ENCODE measurements at places on chromosomes 7 and 10.

- no peak for DNase-seq
Observed at GRCh38 chr10:124064676-124065075, 28.7 kb downstream of the CHST15 start.

DNA sequence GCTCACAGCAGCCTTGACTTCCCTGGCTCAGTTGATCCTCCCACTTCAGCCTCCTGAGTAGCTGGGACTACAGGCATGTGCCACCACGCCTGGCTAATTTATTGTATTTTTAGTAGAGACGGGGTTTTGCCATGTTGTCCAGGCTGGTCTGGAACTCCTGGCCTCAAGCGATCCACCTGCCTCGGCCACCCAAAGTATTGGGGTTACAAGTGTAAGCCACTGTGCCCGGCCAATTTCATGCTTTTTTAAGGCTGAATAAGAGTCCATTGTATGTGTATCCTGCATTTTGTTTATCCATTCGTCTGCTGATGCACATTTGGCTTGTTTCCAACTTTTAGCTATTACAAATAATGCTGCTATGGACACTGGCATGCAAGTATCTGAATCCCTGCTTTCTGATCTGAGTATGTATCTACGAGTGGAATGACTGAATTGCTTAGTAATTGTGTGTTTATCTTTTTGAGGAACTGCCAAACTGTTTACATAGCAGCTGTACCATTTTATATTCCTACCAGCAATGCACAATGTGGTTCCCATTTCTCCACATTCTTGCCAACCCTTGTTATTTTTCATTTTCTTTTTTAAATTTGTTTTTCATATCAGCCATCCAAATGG, 37.3 kb upstream of the TPST1 start:
- DNase-seq, result peak; percentile 65

DNA sequence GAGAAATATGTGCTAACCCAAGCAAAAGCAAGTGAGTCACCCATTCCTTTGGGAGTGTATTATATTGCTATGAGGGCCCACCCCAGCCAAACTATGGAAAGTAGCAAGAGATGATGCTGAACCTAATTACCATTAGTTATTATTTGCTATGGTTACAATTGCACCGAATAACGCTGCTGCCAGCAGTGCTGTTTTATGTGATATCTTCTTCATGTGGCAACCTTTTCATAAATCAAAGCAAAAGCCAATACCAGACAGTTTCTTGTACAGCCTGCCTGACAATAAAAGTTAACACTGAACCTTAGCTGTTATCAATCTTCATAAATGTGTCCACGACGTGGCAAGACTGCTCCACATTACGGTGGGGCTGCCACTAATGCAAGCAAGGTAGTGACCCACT, 241.7 kb upstream of the PLXNA4 start:
- no peak for DNase-seq

DNA sequence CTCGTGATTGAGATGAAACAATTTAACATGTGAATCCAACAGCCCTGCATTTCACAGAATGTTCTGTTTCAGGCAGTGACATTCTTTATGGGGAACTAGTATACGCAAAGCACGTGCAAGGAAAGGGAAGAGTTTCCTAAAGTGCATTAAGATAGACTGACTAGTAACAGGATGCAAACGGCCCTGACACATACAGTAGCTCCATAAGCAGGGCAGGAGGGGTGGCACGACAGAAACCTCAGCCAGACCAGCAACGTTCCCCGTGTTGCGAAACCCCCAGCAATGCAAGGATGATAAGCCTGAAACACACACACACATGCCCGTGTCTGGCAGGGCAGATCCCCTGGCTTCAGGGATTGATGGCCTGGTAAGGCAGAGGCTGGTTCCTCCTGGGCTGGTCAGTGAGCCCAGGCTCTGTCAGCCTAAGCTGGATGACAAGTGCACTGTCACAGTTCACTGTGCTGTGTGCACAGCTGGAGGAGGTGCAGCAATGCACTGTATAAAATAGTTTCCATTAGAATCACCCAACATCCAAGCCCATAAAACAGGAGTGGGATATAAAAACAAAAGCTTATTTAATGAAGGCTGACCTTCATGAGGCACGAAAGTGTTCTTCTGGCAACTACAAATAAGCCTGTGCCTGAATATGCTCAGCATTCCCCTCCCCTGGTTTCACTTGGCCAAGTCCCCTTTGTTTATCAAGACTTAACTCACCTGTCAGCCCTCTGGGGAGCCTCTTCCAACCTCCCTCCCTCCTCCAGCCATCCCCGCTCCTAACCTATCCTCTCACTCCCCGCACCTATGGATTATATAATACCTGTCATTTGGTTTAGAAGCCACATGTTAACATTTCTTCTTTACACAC, 88.8 kb downstream of the GSAP start:
- DNase-seq, result no peak

DNA sequence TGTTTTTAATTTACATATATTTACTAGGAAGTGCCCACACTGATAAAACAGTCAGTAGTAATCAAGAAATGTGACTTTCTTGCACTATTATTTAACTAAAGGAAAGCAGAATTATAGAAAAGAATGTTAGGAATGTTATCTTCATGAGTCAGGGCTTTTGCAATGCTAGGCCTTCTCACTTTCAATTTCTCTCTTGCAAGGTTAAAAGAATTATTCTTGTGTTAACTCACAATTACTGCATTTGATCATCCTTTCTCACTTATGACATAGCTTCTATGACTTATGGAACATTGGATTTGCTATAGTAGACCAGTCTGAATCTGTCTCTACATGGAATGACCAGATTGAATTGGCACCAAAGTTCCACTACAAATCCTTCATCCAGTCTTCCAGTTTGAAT, 192.4 kb downstream of the SDK1 start:
- no peak for DNase-seq

DNA sequence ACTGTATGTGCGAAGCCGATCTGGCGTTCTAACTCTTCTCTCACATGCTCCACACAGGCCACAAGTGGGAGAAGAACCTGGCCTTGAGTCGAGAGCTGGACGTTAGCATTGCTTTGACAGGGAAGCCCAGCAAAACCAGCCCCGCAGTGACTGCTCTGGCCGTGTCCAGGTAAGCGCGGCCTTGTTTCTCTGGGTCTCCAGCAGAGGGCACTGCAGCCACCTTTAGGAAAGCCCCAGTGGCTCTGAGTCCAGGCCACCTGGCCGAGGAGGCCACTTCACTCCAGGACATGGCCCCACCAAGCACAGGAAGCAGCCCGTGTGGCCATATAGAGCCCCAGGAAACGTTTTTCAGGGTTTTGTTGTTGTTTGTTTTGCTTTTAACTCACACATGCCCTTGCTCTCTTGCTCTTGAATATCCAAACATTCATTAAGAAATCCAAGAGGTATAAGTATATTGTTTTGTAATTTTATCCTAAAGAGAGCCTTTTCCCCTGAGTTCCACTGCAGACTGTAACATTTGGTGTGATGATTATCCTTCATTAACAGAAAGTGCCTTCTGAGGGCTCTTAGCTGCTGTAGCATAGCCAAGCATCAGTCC, 41.8 kb upstream of the LRRC18 start:
- DNase-seq, result peak; percentile 67

GRCh38 chr7:18429547-18429946, 66.0 kb upstream of the HDAC9 start:
- no peak for DNase-seq

- no peak for DNase-seq
Observed at GRCh38 chr7:44277391-44277790, 48.0 kb downstream of the CAMK2B start.

GRCh38 chr7:149790146-149790548, 16.8 kb upstream of the ZNF467 start:
- DNase-seq, result peak; percentile 23

- DNase-seq, result no peak
Observed at GRCh38 chr10:98301664-98302319, 33.8 kb upstream of the LOXL4 start.

- DNase-seq, result no peak
Observed at GRCh38 chr7:25792586-25792985, 359.4 kb upstream of the NFE2L3 start.

DNA sequence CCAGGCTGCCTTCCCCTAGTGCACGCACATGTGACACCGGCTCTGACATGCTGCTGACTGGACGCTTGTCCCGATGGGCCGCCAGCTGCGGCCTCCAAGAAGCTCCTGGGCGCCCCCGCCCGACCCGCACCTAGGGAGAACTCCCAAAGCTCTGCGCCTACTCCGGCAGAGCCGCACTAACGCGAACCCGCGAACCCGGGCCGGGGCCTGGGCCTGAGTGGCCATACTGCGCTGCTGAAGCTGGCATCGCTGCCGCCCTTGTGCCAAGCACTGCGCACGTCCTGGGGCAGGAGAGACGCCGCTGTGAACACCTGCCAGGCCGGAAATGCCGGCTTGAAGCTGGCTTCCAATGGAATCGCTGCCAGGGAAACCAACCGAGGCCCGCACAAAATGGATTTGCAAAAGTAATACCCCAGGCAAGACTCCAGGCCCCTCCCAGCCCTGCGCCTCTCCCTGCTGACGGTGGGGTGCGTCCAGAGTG, 85.1 kb downstream of the WASHC2A start:
- no peak for DNase-seq

DNA sequence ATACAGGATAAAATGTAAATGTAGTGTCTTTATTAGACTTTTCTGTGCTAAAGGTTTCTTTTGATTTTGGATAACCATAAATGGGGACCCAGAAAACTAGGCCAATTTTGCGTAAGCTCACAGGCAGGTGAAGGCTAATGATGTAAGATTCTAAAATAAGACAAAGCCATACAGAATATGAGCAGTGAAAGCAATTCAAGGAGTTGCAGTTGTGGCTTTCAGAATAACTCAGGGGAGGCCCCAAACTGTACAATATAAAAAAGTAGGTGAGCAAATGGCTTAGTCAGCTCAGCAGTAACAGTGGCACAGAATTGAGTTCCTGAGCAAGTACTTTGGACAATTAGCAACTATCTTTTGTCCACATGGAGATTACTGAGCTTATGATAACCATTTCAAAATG, 81.7 kb upstream of the NRP1 start:
- DNase-seq, result no peak

DNA sequence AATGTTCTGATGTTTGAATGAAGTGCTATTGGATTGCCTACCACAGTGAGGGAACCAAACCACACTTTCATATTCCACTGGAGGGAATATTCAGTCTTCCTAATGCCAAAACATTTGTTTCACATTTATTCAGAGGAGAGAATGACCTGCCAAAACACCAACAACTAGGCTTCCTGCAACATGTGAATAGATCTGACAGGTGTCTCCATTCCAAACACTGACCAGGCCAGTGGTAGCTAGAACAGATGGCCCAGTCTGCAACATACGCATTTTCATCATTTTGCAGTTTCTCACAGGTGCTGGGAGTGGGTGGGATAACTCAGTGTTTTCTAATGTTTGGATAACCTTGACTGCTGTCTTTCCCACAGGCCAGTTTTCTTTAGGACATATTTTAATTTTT, 110.0 kb downstream of the RELN start:
- no peak for DNase-seq

DNA sequence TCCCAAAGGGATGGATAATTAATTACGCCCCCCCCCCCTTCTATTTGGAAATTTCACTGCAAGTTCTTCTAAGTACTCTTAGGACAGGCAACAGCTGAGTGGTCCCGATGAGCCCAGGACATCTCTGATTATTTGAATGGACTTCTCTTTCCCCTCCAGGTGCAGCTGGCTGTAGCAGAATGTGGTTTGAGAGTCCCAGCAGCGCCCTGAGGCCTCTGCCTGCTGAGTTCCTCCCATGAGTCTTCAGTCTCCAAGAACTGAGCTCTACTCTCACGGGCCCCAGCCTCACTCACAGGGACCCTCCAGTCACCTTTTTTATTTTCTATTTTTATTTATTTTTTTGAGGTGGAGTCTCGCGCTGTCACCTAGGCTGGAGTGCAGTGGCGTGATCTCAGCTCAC, 63.6 kb upstream of the SFMBT2 start:
- no peak for DNase-seq

DNA sequence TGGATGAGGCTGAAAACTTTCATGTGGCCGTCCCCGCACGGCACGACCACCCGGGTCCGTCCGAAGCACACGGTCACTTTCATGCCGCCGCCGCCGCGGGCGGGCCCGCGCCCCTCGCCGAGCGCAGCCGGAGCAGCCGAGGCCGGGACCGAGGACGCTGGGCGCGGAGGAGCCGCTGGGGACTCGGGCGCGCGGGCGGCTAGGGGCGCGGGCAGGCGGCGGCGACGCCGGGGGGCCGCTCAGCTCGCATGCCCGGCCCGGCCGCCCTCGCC, 247 bp downstream of the PARD3 start:
- no peak for DNase-seq

DNA sequence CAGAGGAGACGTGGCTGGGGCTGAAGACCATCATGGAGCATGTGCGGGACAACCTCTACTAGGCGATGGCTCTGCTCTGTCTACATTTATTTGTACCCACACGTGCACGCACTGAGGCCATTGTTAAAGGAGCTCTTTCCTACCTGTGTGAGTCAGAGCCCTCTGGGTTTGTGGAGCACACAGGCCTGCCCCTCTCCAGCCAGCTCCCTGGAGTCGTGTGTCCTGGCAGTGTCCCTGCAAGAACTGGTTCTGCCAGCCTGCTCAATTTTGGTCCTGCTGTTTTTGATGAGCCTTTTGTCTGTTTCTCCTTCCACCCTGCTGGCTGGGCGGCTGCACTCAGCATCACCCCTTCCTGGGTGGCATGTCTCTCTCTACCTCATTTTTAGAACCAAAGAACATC, 22.0 kb upstream of the CPA5 start:
- no peak for DNase-seq

DNA sequence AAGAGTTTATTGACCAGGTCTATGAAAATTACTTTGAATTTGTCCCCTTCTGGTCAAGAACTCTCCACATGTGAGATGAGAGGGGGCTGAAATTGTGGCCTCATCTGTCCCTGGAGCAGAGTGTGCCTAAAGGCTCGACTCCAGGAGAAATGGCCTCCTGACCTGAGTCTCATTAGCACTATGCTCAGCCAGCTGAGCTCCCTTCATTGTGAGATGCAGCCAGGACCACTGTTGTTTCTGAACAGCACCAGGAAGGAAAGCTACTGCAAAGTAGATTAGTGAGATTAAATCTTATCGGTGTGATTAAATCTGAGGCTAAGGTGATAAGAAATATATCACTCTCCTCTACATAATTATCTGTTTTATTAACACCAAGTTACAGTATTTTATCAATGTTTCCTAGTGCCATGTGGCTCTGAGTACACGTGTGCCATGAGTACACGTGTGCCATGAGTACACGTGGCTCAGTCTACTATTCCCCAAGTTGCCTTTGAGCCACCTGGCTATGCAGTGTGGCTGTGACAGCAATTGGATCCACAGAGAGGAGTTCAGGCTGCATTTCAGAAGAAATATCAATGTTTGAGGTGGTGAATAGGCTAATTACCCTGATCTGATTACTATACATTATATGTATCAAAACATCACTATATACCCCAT, 126.9 kb downstream of the IPMK start:
- no peak for DNase-seq

GRCh38 chr10:90732581-90732980, 125.3 kb downstream of the HTR7 start:
- DNase-seq, result no peak

DNA sequence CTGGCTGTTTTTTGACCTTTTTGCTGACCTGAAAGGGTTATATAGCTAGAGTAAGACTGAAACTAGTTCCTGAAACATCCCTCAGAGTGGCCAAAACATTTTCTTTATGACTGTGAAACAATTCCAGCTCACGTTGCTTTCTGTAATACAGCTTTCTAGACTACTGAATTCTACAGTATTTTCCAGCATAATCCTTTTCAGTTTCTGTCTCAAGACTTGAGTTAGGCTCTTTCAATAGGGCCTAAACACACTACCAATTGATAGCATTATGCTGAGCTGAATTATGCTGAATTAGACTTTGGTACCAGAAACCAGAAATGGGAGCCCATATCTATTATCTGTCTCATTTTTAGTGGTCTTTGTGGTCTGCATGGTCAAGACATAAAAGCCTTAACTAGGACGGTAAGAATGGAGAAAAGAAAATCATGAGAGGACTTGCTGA, 72.6 kb downstream of the EPDR1 start:
- no peak for DNase-seq
